ENCODE measurements at places on chromosomes 1 and 21. TPM values are rescaled to one million over a fixed set of nuclear protein-coding genes. Genes with fewer than 3 reads are reported as not detected.

Gene TBX15
- total RNA-seq = not detected

Gene OR2M7
- not detected for total RNA-seq

Gene LMOD1
- not detected for total RNA-seq

Gene TAL1
- not detected for total RNA-seq

Gene XCL1
- total RNA-seq = not detected

DNA sequence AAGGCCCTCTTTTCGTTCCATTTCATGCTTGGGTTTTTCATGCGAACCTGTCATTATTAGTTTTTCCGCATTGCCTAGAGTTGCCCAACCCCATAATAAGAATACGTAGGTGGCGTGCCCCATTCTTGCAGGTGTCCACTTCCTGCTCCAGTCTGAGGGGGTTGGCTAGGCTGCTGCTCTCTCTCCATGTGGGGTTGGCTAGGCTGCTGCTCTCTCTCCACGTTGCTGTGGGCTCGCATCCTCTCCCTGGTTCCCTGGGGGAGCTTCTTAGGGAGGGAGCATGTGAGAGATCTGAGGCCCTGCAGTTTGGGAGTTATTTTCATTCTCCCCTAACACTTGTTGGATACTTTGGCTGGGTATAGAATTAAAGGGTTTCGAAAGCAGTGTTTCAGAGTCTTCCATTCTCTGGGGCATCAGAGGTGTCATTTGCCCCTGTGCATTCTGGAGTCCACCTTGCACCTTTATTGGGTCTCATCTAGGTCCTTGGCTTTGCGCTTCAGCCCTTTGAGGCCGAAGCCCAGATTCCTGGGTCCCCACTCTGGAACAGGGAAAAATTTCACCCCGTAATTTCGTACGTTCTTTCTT is 8.6 kb downstream of the C1orf35 start:
- no peak for DNase-seq

GRCh38 chr1:222632749-222633148 is 14.9 kb downstream of the MIA3 start:
- DNase-seq = no peak

DNA sequence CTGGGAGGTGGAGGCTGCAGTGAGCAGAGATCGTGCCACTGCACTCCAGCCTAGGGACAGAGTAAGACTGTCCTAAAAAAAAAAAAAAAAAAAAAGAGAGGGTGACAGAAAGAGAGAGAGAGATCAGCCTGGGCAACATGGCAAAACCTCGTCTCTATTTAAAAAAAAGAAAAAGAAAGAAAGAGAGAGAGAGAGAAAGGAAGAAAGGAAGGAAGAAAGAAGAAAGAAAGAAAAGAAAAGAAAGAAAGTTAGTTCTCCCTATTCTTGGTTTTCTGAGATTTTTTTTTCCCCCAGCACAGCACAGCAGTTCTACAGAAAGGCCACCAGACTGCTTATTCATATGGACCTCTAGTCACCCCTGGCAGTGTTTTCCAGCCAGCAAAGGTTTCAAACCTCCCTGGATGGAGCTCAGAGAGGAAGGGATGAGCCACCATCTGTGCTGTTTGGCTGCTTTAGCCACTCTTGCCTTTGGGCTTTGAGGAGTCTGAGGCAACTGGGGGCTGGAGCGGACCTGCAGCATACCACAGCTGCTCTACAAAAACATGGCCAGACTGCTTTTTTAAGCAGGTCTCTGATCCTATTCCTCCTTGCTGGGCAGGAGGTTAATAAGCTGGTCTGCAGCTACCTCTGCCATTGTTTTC is 10.6 kb downstream of the S100A6 start:
- peak; percentile 44 for DNase-seq

GRCh38 chr1:110235181-110235833 is 25.2 kb downstream of the KCNC4 start:
- no peak for DNase-seq

DNA sequence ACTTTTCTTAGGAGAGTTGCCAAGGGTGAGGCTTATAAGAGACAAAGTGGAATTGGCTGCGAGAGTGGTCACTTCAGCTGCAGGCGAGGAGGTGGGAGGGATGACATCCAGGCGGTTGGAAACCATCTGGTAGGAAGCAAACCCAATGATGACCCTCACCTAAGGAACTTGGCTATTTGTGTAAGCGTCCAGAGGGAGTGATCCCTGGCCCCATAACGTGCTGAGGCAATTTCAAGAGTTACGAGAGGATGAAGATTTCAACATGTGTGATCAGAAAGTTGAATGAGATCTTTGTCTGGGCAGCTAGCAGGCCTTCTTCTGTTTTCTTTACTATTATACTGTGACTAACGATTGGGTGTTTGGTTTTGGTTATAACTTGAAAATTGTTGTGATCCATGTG is 102.7 kb upstream of the VANGL1 start:
- no peak for DNase-seq

- DNase-seq = peak; percentile 96
Measured at GRCh38 chr1:1344655-1345361, 4.4 kb downstream of the DVL1 start.

DNA sequence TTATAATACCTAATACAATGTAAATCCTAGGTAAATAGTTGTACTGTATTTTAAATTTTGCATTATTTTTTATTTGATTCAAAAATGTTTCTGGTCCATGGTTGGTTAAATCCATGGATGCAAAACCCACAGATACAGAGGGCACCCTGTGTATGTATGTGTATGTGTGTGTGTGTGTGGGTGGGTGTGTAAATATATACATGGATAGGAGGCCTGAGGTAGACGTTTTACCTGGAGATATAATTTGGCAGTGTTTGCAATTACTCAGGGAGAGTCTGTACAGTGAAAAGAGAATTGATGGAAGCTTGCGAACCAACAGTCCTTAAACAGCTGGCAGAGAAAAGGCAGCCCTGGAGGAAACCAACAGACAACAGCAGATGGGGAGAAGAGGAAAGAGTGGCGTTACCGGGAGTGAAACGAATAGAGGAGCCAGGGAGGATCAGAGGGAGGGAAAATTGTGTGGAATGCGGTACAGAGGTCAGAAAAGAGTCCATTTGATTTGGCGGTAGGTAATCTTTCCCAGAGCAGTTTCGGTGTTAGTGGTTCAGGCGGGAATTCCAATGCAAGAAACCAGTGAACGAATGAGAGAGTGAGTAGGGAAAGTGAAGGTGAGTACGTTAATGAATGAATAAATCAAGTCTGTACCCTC is 47.9 kb upstream of the NBL1 start:
- no peak for DNase-seq

GRCh38 chr1:2970311-2971071 is 50.8 kb upstream of the ACTRT2 start:
- no peak for DNase-seq

- DNase-seq = peak; percentile 99
Measured at GRCh38 chr1:109197158-109198042, 16.3 kb upstream of the SARS1 start.

DNA sequence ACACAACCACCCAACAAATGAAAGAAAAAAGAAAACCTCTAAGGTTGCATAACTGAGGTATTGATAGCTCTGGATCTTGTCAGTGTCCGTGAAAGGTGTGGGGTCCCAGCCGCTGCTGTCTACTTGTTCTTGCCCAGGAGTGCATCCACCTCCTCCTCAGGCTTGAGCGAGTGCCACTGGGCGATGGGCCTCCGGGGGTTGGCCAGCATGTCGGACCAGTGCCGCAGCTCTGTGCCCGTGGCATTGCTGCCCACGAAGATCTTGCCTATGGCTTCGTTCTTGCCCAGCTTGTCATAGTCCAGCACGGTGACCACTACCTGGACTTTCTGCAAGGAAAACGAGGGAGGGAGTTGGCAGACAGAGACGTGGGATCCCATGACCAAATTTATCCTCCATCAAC is 113.6 kb downstream of the SYT2 start:
- no peak for DNase-seq

DNA sequence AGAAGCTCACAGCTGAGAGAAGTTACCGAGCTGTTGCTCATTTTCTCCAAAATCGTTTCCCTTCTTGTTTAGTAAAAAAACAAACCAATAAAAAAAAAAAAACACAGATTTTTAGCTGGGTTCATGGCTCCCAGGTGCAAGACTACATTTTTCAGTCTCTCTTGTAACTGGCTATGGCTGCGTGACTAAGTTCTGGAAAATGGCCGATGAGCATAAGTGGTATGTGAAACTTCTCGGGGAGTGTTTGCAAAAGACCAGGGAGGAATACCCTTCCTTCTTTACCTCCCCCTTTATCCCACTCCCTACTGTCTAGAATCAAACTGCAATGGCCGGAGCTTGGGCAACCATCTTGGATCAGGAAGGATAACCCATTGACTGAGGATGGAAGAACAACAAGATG is 38.7 kb upstream of the KANK4 start:
- DNase-seq = no peak

GRCh38 chr1:147341246-147341645 is 98.8 kb downstream of the CHD1L start:
- DNase-seq = no peak

DNA sequence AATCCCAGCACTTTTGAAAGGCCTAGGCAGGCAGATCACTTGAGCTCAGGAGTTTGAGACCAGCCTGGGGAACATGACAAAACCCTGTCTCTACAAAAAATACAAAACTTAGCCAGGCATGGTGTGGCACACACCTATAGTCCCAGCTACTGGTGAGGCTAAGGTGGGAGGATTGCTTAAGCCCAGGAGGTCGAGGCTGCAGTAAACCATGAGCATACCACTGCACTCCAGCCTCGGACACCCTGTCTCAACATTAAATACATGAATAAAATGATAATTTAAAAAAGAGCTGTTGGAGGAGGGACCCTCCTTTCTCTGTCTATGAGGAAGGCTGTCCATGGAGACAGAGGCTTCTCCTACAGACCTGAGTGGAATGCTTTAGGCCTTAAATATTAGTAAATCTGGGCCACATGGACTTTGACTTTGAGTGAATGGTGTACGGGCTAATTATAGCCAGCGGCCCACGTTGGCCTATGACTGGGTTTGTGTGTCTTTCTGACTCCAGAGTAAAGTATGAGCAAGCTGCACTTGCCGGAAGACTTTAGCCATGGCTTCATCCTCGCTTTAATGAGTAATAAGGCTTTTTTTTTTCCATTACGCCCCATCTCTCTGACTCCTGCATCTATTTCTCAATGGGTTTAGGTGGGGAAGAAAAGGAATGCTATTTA is 21.3 kb downstream of the RAB3B start:
- no peak for DNase-seq

- DNase-seq = no peak
Measured at GRCh38 chr1:207867136-207868109, 43.5 kb downstream of the CD34 start.

GRCh38 chr1:41245659-41246058 is 3.6 kb upstream of the SCMH1 start:
- DNase-seq = no peak

GRCh38 chr1:56139836-56140235 is 439.5 kb downstream of the PLPP3 start:
- no peak for DNase-seq

DNA sequence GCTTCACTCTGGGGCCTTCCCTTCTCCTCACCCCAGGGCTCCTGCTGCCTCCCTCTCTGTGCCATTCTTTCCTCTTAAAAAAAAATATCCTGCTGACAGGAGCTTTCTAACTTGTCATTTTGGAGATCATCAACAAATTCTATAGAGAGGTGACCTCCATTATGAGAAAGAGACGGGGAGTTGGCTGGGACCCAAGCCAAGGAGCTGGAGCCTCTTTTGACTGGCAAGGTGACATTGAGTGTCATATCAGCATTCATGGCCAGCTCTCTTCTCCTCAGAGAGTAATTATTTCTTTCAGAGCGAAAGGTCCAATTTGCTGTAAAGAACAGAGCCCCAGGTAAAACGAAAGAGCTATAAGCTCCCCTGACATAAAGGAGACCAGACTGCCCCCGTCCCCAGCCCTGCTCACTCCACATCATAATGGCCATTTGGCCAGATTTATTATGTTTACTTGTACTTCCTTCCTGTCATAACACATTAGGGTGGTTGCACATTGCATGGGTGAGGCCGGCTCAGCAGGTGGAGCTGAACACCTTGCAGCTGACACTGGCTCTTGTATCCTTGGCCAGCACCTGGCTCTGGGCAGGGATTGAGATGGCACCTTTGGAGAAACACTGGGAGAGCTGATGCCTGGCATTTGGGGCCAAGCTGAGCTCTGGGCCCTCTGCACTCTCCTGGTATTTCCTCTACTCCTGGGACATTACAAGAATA is 404.0 kb upstream of the VAMP3 start:
- no peak for DNase-seq

- DNase-seq = no peak
Measured at GRCh38 chr1:40393173-40393572, 19.6 kb downstream of the SMAP2 start.

Data from foreskin keratinocyte (primary cell).